Purkinje cell (primary cell): ENCODE measurements at places on chromosomes 1 and 21. TPM values are rescaled to one million over a fixed set of nuclear protein-coding genes. Genes with fewer than 3 reads are reported as not detected.

Gene HLX
- 0.17 TPM in 1 of 2 replicates, not detected in the other for polyA plus RNA-seq

Gene MFSD2A
- 0.73 and 4.1 TPM in 2 replicates for polyA plus RNA-seq

Gene THRAP3
- 44.4 and 61.2 TPM in 2 replicates for polyA plus RNA-seq

Gene GPR25
- polyA plus RNA-seq: not detected in 2 replicates

Gene IFI44L
- 2.9 and 6.7 TPM in 2 replicates for polyA plus RNA-seq

Gene ZFP69
- 1.8 and 1.9 TPM in 2 replicates for polyA plus RNA-seq

Gene SPATA45
- polyA plus RNA-seq: 1.7 TPM in 1 of 2 replicates, not detected in the other

Gene FCGR2B
- not detected in 2 replicates for polyA plus RNA-seq

Gene KIF21B
- polyA plus RNA-seq: 0.45 and 1.4 TPM in 2 replicates

Gene MCOLN2
- not detected in 2 replicates for polyA plus RNA-seq
